Activated T-helper 2 cell treated with anti-CD3 and anti-CD28 coated beads, Interferon-gamma antibody, Interleukin-2, Interleukin-4, amounts not matched to agents 10 μg/mL and 5 μg/mL and 100 μg/mL, durations not matched to agents 14 hours and 24 hours and 36 hours (primary cell): ENCODE measurements at places on chromosomes 5 and 9. TPM values are rescaled to one million over a fixed set of nuclear protein-coding genes. Genes with fewer than 3 reads are reported as not detected.

Gene RNF208
- 9.5 and 10.1 TPM in 2 replicates for total RNA-seq

Gene OR1J2
- total RNA-seq, result not detected in 2 replicates

Gene BARHL1
- not detected in 2 replicates for total RNA-seq

Gene CNTLN
- total RNA-seq, result 1.6 and 1.8 TPM in 2 replicates

Gene OR5C1
- total RNA-seq, result not detected in 2 replicates

Gene PCDHGA8
- total RNA-seq, result 0.07 and 0.23 TPM in 2 replicates

Gene CSF1R
- total RNA-seq, result 0.18 and 0.27 TPM in 2 replicates

Gene IRX2
- not detected in 2 replicates for total RNA-seq

Gene BICD2
- 22.8 and 23.6 TPM in 2 replicates for total RNA-seq

Gene ZNF354C
- total RNA-seq, result 3.4 and 3.5 TPM in 2 replicates

Gene MXD3
- total RNA-seq, result 12.8 and 13.9 TPM in 2 replicates

Gene PLAC8L1
- 0.71 and 0.74 TPM in 2 replicates for total RNA-seq

Gene ZNF367
- total RNA-seq, result 19.5 and 19.6 TPM in 2 replicates

Gene SLC6A19
- not detected in 2 replicates for total RNA-seq

Gene MED7
- total RNA-seq, result 12.5 and 13.1 TPM in 2 replicates

Gene KIF2A
- 285 and 294 TPM in 2 replicates for total RNA-seq

Gene BTNL8
- total RNA-seq, result 0.18 and 0.25 TPM in 2 replicates

Gene FAT2
- total RNA-seq, result under 0.01 TPM in 1 of 2 replicates, not detected in the other

Gene GALNT12
- total RNA-seq, result 2.3 and 2.8 TPM in 2 replicates

Gene CATSPER3
- 0.34 and 0.90 TPM in 2 replicates for total RNA-seq

Gene FBXO4
- total RNA-seq, result 16.1 and 17.2 TPM in 2 replicates

Gene ADAM19
- 229 and 237 TPM in 2 replicates for total RNA-seq

Gene HMCN2
- total RNA-seq, result not detected in 2 replicates

Gene ARAP3
- 9.9 and 10.5 TPM in 2 replicates for total RNA-seq

Gene ZNF462
- total RNA-seq, result 0.09 and 0.11 TPM in 2 replicates

Gene CARTPT
- total RNA-seq, result not detected in 2 replicates

Gene PCDHB14
- not detected in 2 replicates for total RNA-seq
